GM13977 (cell line): ENCODE measurements at places on chromosomes 4 and X.

GRCh38 chr4:77695774-77696173, 90.2 kb downstream of the CXCL13 start:
- no peak for DNase-seq

GRCh38 chrX:81489987-81490386, 288.1 kb downstream of the SH3BGRL start:
- DNase-seq: no peak

- no peak for DNase-seq
Observed at GRCh38 chr4:169800541-169800940, 42.8 kb upstream of the HPF1 start.

- DNase-seq: no peak
Observed at GRCh38 chr4:141569141-141569540, 67.2 kb upstream of the IL15 start.

GRCh38 chrX:42772874-42773273, 5.1 kb downstream of the PPP1R2C start:
- DNase-seq: no peak

- no peak for DNase-seq
Observed at GRCh38 chr4:7261087-7261486, 68.7 kb downstream of the SORCS2 start.

DNA sequence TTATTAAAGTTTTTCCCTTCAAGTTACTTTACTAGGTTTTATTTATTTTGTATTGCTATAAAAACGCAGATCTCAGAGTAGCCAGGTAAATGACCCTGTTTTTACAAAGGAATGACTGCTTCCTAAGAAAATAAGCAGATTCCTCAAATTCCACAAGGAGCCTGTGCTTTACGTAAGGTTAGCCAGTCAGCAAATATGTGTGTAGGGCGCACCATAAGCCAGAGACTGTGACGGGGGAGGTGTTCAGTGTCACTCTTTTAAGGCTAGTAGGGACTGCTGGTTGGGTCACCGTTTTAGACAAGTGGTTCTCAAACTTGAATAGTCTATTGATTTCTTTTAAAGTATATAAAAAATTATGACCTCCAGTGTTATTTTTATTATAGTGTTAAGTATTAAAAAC, 119.9 kb downstream of the ANK2 start:
- no peak for DNase-seq

GRCh38 chrX:19794690-19795089, 92.7 kb downstream of the SH3KBP1 start:
- no peak for DNase-seq
